ENCODE measurements at places on chromosomes 13 and 19.

DNA sequence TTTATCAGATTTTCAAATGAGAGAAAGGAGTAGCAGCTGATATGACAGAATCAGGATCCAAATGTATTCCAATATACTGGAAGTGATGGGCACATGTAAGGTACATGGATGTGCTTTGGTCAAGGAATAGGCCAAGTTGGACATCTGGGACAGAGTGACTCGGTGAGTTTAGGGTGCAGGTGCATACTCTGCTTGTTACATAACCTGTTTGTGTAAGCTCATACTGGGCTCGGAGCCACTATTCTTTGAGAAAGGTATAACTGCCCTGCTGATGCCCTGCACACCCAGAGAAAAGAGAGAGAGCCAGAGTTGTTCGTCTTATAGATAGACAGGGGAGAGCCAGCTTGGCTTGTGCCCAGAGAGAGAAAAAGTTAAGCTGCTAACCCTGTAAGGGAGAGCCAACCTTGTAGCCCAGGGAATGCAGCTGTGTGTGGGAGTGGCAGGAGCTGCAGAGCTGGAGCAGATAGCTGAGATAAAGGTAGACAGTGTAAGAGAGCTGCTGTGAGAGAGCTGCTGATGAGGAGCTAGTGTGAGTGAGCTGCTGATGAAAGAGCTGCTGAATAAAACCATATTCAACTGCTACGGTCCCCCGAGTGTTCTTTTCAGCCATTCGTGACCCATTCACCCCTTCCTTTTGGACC lies 40.7 kb upstream of the N4BP2L1 start:
- no peak for DNase-seq

DNA sequence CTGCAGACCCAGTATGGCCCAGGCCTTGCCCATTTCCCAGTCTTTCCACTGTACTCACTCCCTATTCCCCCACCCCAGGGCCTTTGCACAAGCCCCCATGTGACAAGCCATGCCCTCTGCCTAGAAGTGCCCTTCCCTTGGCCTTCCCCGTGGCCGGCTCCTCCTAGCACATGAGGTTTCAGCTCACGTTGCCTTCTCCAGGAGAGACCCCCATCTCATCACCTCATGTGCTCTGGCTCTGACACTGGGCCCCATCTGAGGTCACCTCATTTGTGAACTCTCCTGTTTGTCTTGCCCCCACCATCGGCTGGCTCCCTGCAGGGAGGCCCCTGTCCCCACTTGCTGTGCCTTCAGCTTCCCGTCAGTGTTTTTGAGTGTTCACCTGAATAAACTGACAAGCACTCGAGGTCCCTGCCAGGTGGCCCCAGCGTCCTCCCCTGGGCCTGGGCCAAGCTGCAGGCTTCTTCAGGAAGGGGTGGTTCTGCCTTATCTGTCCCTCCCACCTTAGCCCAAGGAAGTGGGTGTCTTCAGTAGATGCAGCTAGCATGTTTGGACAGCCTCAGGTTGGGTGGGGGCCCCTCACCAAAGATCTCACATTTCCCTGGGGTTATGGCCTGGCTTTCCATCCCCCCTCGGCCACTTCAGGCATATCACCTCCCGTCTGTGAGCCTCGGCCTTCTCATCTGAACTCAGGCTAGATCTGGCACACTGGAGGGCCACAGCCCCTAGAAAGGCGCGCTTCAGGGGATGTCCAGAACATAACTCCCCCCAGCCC lies 3.8 kb upstream of the SLC25A42 start:
- DNase-seq: no peak

- DNase-seq: no peak
These were observed 160.1 kb downstream of the TEX29 start for GRCh38 chr13:111480503-111480902.

- no peak for DNase-seq
These were observed 64.8 kb downstream of the ARHGAP35 start for GRCh38 chr19:46925548-46925950.

DNA sequence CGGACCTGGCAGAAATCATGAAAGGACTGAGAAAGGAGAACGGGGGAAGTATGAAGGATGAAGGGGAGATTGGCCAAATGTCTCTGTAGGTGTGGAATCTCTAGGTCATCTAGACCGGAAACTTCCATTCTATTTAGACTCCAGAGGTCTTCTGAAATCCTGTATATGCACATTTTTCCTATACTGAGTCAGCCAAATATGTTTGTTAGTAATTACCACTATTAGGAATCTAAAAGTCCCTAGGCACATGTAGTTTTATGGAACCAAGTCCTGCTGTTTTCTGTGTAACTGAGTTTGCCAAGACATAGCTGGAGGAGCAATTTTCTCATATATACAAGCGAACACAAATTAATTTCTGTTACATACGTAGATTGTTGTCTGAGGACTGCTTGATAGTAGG lies 498.1 kb downstream of the GPC5 start:
- no peak for DNase-seq

GRCh38 chr13:22690756-22691155 lies 490.0 kb upstream of the SGCG start:
- no peak for DNase-seq
